Large intestine (tissue), 12 donors: ENCODE measurements at places on chromosomes 11 and 22.

DNA sequence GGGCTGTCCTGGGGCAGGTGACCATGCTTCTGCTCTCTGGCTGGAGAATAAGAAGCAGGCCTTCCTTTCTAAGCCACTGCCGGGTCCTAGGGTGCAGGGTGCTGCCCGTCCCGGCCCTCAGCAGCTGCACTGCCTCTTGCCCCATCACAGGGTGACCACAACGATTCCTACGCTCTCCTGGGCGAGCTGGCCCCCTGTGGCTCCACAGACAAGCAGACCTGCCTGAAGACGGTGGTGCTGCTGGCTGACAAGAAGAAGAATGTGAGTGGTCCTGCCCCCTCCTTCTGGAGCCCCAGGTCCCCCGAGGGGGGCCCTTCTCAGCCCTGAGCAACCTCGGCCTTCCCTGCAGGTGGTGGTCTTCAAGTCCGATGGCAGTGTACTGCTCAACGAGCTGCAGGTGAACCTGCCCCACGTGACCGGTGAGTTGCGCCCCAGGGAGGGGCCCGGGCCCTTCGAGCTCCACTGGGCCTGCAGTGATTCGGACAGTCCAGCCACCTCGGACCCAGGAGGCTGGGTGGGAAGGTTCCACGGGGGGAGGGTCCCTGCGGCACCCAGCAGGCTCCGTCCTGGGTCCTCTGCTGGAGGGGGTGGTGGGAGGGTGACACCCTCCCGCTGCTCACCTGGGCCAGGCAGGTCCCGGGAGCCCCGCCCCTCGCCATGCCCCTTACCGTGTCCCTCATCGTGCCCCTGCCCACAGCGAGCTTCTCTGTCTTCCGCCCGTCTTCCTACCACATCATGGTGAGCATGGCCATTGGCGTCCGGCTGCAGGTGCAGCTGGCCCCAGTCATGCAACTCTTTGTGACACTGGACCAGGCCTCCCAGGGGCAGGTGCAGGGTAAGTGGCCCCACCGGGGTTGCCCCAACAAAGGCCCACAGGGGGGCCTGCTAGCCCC, 8.3 kb downstream of the MUC2 start:
- DNase-seq: no peak

- peak; percentile 47 for DNase-seq
Observed at GRCh38 chr11:57459164-57460021, 935 bp upstream of the RTN4RL2 start.

DNA sequence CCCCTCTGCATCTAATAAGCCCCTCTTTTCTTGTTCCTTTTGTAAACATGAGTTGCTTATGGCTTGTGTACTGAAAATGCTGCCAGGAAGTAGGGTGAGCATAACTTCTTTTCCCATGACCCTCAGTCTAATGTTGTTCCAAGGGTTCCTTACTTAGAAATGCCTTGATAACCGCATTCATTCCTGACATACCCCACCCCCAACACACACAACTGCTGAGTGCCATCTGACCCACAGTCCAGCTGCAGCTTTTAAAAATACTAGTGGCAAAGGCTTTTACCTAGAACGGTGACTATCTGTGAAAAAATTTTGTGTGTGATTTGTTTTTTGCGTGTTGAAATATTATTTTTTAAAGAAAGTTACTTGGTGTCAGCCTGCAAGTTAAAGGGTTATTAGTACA, 52.6 kb downstream of the ARHGAP42 start:
- peak; percentile 56 for DNase-seq

DNA sequence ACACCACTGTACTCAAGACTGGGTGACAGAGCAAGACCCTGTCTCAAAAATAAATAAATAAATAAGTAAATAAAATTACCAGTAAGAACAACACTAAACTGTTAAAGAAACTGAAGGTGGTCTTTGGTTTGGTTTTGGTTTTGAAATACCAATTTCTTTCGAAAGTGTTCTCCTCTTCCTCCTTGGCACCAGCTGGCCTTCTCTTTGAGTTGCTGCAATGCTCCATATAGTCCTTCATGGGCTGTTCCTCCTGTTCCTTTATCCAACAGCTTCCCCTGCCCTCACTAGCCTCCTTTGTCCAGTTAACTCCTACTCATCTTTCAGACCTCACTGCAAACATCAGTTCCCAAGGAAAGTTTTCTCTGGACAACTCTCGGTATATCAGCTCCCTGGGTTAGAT, 5.0 kb upstream of the UVRAG start:
- no peak for DNase-seq

DNA sequence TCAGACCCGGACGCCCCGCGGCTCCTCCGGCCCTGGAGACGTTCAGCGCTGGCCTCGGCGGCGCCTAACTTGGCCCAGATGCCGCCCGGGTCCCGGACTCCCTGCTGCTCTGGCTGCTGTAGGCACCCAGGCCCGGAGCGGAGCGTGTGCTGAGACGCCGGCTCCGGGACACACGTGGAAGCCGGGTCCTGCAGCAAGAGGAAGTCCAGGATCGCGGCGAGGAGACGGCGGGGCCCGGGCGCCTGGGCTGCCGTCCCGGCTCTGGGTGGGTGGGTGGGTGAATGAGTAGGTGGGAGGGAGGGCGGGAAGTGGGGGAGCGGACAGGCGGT, 223 bp downstream of the WT1 start:
- no peak for DNase-seq

GRCh38 chr11:109606256-109606655, 184.3 kb downstream of the C11orf87 start:
- no peak for DNase-seq

GRCh38 chr22:50061824-50062355, 3.8 kb upstream of the TTLL8 start:
- no peak for DNase-seq
